ENCODE measurements at places on chromosomes 3 and 15.

DNA sequence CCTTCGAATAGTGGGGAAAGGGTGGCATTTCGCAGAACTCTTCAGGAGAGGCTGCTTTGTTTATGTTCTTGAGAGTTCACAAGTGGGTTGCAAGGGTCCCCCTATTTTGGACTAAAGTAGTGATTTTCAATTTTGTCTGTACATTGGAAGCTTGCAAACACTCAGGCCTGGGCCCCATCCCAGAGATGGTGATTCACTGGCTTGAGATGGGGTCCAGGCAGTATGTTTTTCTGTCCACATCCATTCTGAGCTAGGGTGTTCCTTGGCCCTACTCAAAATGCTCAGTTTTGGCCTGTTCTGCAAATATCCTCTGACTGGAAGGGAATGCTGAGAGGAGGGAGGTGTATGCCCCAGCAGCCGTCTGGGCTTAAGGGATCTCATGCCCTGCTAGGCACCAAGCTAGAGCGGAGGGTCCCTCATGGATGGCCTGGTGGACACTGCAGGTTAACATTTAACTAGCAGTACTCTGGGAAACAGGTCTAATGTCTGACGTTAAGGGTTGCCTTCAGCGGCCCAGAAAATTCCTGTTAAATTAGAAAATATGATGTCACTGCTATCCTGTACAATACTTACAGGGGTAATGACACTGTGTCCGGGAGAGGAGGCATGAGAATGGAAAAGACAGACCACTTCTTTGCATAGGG lies 181.4 kb downstream of the OPA1 start:
- DNase-seq, result no peak

DNA sequence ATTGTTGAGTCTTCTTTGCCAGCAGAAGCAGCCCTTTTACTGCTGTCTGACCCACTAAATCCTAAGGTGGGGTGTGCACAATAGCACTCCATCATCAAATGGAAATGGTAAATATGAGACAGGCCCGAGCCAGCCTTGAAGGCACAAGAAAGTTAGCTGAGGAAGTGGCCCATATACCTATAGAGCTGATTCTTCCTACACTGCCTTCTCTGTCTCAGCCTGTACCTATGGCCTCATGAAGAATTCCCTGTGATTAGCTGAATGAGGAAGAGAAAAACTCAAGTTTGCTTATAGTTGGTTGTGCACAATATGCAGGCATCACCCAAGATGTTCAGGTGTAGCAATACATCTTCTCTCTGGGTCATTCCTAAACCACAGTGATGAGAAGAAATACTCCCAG lies 31.7 kb upstream of the XCR1 start:
- no peak for DNase-seq

DNA sequence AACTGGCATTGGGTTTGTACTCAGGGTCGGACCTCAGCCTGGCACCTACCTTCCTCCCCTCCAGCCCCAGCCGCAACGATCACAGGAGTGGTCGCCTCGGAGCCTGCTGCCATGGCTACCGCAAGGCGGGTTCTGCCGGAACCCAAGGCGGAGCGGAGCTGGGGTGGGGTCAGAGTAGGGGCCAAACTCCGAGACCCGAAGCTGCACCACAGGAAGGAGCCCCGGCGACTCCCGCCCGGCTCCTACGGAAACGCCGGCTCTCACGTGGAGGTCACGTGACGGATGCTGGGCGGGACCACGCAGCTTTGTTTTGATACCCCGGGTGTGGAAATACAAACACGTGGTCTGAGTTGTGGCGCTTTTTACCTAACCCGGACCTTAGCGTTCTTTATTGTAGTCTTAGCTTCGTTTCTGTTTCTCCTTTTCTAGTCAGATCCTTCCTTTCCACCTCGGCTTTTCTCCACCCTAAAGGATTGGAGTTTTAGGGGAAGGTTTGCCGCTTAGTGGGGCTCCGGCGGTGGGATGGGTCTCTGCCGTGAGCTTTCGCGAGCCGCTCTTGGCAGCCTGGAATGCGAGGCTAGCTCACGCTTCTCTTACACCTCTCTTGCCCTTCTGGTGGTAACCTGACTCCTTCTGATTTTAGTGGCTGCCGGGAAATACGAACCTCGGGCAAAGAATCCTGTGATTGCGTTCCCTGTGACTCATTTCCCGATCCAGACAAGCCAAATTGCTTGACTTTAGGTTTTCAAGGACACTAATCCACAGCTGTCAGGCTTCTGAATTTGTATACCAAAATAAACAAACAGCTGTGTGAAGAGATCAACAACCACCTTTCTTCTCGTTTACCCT lies at the start of gene HSPBAP1:
Gene HSPBAP1, minus strand, starts transcription at position 264 of the 849 bp plus-strand sequence. Its CDS starts 151 bp downstream, at position 113.
- peak; percentile 91 for DNase-seq

- no peak for DNase-seq
Observed at GRCh38 chr3:76735152-76735551, 304.7 kb upstream of the ROBO2 start.

DNA sequence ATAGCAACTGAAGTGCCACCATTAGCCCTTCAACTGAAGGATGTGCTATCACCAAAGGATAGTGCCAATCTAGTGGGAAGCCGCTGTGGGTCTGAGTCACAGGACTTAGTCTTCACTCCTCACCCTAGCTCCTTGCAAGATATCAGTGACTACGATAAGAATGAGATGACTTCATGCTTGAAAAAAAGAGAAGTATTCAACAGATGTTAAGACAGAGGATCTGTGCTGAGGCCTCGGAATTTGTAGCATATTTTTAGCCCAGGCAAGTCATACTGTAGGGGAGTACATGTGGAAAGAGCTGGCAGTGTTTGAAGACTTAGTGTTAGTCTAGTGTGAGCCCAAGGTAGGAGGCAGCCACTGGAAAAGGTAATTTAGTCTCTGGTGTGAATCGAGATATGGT lies 270.7 kb upstream of the LRTM1 start:
- DNase-seq, result no peak

GRCh38 chr3:129001806-129002572 lies 885 bp downstream of the EFCC1 start:
- DNase-seq, result peak; percentile 31

DNA sequence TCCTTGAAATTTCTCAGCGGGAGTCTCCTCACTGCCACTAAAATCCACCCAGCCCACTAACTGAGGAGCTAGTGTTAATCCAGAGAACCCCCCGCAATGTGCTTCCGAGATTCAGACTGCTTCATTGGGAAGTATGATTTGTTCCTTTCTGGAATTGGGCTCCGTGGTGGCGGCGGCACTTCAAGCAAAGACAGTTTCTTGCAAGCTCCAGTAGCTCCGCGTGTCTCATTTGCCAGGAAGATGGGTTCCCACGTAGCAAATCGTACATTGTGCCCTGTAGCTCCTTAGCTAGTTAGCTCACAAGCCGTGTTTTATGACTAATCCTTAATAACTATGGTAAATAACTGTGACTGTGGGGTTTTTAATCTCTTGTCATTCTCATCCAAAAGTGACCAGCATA lies 45.4 kb downstream of the SLC6A1 start:
- DNase-seq, result no peak

DNA sequence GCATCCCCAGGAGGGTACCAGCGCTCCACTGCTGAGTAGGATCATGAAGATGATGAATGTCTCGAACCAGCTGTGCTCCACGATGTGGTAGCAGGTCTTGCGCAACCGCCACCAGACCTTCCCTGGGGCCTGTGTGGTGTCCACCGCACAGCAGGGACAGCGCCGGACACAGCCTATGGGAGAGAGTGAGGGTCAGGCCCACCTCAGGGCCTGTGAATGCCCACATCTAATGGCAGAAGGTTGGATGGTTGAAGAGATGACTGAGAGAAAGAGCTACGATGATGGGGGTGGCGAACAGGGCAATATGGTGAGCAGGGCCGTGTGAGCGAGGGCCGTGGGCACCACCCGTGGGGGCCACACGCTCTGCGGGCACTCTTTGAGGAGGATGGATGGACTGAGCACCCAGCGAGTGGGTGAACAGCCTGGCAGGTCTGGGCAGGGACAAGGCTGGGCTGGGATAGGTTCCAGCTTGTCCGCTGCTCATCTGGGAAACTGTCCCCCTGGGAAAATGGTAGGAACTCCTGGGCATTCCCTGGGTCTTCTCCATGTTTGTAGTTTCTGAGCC lies 74.1 kb downstream of the SCN5A start:
- DNase-seq, result no peak

- no peak for DNase-seq
Observed at GRCh38 chr3:112640276-112640929, 540 bp downstream of the CCDC80 start.

GRCh38 chr3:129366312-129366831 lies 62.1 kb downstream of the EFCAB12 start:
- no peak for DNase-seq

DNA sequence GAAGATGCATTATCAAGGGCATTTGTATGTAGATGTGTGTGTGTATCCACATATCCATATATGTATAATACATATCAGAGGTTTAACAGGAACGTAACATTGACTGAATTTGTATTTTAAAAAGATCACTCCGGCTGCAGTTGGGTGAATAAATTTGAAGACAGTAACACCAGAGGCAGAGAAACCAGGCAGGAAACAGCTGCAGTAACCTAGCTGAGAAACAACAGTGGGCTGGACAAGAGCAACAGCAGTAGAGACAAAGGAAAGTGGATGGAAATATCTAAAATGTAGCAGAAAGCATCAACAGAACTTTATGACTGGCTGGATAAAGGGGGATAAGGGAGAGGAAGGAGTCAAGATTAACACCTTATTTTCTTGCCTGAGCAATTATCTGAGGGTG lies 68.3 kb upstream of the SETMAR start:
- no peak for DNase-seq

DNA sequence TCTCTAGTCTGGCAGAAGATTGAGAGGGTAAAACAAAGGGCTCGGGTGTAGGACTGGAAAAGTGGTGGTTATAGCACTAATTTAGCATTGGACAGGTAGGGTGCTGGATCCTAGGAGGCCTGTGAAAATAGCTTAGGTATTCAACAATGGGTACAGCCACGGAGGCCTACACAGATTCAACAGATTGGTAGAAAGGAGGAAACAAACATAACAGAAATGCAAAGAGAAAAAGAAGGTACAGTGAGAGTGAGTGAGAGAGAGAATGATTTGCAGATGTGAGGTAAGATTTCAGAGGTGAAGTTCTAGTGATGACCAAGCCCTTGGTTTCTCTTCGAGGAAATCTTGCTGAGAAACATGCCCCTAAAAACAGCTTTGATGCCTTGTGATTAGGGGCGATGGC lies 37.9 kb downstream of the ADIPOQ start:
- no peak for DNase-seq

- DNase-seq, result no peak
Observed at GRCh38 chr3:169091196-169091823, 572.2 kb downstream of the MECOM start.

DNA sequence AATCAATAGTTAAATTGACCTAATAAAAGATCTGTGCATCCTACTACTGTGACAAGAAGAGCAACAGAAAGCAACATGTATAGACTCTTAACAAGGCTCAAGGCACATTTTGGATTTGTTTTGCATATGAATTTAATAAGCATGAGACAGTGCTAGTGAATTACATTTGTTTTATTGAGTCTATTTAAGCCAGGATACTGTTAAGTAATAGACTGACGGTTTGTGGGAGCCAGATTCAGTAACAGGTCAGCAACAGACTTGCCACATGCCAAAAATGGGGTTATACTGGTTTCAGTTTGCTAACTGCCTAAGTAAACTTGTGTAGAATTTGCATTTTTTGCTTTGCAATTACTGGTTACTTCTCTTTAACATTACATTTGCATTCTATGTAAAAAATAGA lies 54.0 kb downstream of the MBNL1 start:
- DNase-seq, result no peak

GRCh38 chr3:5298453-5298852 lies 110.9 kb downstream of the EDEM1 start:
- DNase-seq, result no peak

- no peak for DNase-seq
Observed at GRCh38 chr3:119145500-119146167, at the start of gene TEX55. TEX55 (plus strand) TSS chr3:119146165; CDS start chr3:119146190, 25 bp downstream.

DNA sequence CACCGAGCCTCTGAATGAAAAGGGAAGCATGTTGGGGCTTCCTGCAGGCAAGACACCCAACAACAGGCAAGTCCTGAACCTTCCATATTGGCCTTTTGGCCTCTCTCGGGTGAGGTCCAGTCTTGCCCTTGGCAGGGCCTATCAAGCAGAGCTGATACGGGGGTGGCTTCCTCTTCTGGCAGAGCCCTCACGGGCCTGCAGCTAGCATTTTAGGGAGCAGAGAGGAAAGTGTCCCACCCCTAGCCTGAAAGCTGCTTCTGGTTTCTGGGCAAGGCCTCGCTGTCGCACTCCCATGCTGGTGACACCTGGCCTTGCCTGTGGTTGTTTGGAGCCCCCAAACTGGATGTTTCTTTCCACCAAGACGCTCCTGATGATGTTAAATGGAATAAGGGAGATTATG lies 31.8 kb upstream of the CTSH start:
- DNase-seq, result no peak

GRCh38 chr3:85864896-85865295 lies 906.1 kb downstream of the CADM2 start:
- DNase-seq, result no peak

- DNase-seq, result no peak
Observed at GRCh38 chr3:190444006-190444405, 5.7 kb downstream of the TMEM207 start.

DNA sequence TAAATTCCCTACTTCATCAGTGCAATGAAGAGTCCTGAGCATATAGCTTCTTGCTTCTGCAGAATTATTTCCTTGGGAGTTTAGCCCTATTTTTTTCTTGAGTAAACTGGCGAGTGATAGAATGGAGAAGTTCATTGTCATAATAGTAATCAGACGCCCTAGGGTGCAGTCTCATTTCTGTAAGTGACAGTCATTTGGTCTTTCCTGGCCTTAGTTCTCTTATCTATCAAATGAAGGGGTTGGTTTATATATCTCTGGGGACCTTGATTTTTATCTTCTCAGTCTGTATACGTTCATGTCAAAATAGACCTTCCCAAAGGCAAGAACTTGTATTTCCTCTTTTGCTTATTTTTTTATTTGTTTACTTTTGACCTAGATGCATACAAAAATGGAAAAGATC lies 9.9 kb upstream of the ALPK3 start:
- no peak for DNase-seq

DNA sequence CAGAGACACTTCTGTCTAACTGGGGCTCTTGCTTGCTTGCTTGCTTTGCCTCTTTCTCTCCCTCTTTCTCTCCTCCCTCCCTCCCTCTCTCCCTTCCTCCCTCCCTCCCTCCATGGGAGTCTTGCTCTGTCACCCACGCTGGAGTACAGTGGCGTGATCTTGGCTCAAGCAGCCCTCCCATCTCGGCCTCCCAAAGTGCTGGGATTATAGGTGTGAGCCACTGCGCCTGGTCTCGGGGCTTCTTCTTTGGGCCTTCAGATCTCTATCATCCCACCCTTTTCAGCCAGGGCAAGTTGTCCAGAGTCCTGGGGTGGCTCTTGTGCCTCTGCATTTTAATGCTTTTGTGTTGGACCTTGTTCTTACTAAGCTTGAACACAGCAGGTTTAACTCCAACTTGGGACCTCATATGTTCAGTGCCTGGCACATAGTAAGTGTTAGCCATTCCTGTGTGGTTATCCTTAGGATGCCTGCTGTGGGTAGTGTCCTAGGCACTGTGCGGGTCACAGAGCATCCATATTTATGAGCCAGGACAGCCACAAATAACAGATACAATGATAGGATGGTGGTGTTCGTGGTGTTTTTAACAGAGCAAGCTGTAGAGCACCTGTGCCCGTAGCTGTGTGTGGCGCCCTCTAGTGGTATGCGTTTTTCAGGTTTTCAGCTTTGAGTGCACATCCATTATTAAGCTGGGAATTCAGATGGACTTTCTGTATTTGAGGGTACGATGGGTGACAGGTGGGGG lies 75.1 kb downstream of the CCK start:
- peak; percentile 40 for DNase-seq

All from activated B cell treated with CpG ODN at 0.5 μM for 24 hours (primary cell).